GM06990 (cell line): ENCODE measurements at places on chromosomes 16 and 17.
A peak's percentile ranks its signal among the peaks of the same experiment; 100 is the strongest.

GRCh38 chr16:81808933-81809480 lies 29.9 kb downstream of the PLCG2 start:
- DNase-seq = peak; percentile 87

- no peak for DNase-seq
Observed at GRCh38 chr17:57785022-57785421, 39.9 kb upstream of the CCDC182 start.

DNA sequence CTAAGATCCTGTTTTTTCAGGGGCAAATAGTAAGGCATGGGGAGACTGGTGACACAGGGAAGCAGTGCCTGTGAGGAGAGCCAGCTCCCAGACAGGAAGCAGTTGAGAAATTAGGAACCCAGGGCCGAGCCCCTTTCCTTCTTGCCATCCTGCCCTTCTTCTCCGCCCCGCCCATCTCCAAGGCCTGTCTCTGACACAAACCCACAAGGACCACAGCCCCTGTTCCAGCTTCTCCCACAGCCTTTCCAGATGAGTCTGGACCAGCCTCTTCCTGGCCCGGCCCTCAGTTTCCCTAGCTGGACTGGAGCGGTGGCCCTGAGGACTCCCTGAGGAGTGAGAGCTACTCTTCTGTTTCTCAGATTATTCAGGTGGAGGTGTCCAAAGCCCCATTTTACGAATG lies 9.9 kb downstream of the CCDC102A start:
- no peak for DNase-seq

GRCh38 chr17:19979917-19980770 lies 2.5 kb upstream of the AKAP10 start:
- DNase-seq = no peak

DNA sequence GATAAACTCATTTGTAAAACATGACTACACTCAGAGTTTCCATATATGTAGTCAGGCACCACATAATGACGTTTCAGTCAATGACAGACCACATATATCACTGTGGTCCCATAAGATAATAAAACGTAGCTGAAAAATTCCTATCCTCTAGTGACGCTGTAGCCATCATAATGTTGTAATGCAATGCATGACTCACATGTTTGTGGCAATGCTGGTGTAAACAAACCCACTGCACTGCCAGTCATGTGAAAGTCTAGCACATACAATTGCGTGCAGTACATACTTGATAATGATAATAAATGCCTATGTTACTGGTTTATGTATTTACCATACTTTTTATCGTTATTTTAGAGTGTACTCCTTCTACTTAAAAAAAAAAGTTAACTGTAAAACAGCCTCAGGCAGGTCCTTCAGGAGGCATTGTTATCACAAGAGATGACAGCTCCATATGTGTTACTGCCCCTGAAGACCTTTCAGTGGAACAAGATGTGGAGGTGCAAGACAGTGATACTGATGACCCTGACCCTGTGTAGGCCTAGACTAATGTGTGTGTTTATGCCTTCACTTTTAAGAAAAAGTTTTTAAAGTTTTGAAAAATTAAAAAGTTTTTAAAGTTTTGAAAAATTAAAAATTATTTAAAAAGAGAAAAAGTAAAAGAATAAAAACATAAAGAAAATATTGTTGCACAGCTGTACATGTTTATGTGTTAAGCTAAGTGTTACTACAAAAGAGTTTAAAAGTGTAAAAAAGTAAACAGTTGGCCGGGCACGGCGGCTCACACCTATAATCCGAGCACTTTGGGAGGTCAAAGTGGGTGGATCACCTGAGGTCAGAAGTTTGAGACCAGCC lies 9.0 kb downstream of the STAT5B start:
- no peak for DNase-seq

DNA sequence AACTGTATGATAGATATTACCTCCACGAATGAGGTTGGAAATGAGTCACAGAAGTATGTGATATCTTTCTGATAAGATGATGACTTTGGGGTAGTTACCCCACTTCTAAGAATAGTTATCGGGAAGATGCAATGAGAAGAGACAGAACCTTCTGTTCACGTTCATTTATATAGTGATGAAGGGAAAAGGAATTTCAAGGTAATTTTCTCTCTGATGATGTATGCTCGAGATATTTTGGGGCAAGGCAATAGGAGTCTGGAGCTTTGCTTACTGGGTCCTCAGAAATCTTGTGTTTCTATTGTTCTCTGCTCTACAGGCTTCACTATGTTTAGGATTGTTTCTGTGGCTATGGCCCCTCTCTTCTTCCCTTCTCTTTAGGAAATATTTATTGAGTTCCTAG lies 1389.6 kb downstream of the CDH8 start:
- no peak for DNase-seq

DNA sequence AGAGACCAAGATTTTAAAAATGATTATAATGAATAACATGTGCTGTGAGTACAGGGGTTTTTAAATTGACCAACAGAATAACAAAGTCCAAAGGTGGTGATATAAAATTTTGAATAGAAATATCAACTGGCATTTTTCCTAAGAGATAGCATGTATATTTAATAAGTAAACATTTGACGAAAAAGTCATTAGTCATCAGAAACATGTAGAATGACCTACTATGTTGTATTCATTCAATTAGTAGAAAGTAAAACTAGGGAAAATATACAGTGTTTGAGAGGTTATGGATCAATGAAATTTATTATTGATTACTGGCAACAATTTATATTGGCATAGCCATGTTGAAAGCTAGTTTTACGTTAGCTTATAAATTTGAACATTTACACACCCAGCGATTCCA lies 30.6 kb upstream of the CNTNAP4 start:
- DNase-seq = no peak

GRCh38 chr16:24975428-24975889 lies 39.7 kb downstream of the ARHGAP17 start:
- DNase-seq = peak; percentile 59

DNA sequence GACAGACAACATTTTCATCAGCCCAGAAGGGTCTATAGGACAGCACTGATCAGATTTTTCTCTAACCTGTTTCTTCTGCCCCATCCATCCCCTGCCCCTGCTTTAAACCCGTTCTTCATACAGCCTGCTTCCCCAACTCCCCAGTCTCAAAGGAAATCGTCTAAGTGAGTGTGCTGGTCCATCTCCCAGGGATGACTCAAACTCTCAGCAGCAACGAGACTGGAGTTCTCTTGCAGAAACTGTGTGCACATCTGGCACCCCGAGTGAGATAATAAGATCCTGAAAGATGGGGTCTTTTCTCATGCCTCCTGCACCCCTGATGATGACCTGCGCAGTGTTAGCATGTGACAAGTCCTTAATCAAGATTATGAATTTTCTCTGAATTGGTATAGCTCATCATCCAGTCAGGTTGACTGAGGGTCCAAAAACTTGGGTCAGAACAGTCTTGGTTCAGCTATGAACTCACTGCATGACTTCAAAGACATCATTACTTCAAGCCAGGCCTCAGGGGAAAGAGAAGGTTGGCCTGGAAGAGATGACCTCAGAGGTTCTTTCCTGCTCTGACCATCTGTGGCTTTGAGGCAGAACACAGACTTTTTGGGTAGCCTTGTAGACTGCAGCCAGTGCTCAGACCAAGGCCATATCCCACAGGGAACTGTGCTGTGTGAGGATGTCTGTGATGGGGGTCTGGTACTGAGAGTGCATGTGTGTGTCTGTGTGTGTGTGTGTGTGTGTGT lies 117.9 kb downstream of the SPACA3 start:
- no peak for DNase-seq

GRCh38 chr16:642189-643049 lies 791 bp downstream of the MCRIP2 start:
- peak; percentile 79 for DNase-seq

- no peak for DNase-seq
Observed at GRCh38 chr17:28944862-28945741, 6.2 kb downstream of the PHF12 start.

DNA sequence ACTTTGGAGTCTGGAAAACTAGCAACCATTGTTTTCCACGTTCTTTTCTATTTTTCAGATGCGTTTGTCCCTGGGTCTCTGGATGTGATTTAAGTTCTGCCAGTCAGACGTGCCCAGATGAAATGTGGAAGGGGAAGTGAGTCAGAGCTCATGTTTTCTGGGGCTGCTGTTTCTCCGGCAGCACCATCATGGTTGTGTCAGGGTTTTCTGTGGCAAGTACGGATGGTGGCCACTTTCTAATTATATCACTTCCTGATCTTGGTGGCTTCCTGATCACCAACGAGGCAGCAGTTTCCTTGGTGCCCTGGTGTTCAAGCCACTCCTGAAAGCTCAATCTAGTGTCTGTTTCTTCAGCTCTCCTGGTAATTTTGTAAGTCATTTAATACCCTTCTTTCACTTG lies 31.4 kb upstream of the PMFBP1 start:
- peak; percentile 18 for DNase-seq

- no peak for DNase-seq
Observed at GRCh38 chr16:4664538-4665418, 28.6 kb upstream of the NUDT16L1 start.

GRCh38 chr17:76027159-76027839 lies at the start of gene EVPL:
Gene EVPL, minus strand, starts transcription at chr17:76027306. Its CDS starts 108 bp downstream, at chr17:76027198.
- no peak for DNase-seq

DNA sequence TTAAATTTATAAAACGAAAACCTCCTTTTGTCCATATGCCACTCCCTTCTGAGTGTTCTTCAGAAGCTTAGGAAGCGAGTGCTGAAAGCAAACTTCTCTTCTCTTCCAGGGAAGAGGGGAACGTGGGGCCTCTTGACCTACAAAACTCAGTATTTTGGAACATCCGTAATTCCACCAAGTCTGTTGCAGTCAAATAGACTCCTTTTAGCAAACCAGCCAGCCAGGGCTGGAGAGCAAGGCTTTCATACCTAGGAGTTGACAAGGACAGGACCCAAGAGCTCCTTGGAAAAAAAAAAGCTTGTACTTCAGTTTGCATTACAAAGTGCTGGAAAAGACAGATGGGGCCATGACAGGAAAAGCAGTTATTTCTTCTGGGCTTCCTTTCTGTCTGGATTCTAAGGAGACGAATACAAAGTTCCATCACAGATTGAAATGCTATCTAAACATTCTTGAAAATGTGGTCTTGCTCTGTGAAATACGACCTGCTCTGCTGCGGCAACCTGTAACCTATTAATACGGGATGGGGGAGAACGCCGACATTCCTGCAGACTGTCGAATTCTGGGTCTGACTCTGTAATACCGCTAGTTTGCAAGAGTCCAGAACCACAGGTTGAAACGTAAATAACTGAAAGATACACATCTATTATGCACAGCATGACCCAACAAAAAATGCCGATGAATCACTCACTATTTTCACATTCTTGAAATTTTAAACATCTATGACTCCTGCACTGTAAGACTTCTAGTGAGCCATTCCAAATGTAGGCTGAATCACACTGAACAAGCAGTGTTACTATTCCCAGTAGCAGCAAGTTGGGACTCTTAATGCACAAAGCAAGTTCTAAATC lies 20.6 kb downstream of the VPS53 start:
- no peak for DNase-seq

GRCh38 chr16:27242868-27243590 lies 25.5 kb downstream of the NSMCE1 start:
- no peak for DNase-seq

DNA sequence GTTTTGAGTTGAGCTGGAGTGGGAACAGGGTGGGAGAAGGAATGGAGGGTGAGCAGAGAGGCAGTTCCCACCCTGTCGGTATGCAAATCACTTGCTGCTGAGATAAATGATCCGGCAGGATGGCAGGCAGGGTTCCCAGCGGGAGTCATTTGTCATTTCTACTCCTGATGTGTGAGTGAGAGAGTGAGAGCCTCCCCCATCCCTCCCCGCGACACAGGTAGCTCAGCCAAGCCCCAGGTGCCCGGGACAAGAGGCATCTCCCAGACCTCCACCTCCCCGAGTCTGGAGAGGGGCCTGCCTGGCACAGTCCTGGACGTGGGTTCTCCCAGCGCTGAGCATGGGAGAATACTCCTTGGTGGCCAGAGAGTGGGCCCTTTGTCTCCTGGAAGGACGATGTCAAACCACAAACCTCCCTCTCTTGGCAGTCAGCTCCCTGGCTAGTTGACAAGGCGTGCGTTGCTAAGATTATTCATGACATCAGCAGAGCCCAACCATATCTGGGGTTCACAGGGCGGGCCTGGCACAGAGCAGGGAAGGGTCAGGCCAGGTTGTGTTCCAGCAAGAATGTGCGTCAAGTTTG lies 33.7 kb upstream of the TNRC6C start:
- DNase-seq = no peak

- DNase-seq = no peak
Observed at GRCh38 chr16:86553356-86553755, 1.7 kb downstream of the MTHFSD start.
